AG08396 (cell line): ENCODE measurements at places on chromosomes 12 and 14.

- DNase-seq: no peak
These were observed 81.1 kb upstream of the ST8SIA1 start for GRCh38 chr12:22415342-22416309.

DNA sequence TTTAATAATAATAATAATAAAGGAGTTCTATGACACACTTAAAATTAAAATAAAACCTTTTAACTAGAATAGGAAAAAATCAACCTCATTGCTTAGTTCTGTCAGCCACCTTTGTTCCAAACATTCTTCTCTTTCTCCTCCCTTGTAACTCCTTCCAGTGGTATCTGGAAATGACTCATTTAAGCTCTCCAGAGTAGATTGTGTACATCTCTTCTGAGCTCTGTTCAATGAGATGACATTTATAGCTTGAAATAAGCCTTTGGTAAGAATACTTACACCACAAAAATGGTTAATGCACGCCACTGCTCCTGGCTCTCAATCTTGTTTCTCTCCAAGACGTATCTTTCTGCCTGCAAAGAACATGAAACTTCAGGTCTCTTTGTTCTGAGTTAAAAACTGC, 70.3 kb downstream of the STAB2 start:
- no peak for DNase-seq

DNA sequence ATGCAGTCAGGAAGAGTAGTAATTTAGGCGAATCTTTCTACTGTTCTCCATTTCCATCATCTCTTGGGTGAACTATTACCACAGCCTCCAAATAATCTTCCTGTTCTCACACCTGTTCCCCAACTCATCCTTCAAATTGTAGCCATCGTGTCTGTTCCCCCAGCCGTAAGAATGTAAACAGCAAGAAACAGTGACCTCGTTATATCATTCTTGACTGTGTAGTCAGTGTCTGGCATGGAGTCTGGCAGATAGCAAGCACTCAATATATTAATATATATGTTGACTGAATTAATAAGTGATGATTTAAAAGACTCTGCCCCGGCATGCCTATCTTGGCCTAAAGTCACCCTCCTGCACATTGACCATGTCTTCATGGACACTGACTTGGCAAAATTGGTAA, 20.3 kb downstream of the PDE6H start:
- no peak for DNase-seq

GRCh38 chr14:97458255-97458654, 661.1 kb downstream of the VRK1 start:
- no peak for DNase-seq

DNA sequence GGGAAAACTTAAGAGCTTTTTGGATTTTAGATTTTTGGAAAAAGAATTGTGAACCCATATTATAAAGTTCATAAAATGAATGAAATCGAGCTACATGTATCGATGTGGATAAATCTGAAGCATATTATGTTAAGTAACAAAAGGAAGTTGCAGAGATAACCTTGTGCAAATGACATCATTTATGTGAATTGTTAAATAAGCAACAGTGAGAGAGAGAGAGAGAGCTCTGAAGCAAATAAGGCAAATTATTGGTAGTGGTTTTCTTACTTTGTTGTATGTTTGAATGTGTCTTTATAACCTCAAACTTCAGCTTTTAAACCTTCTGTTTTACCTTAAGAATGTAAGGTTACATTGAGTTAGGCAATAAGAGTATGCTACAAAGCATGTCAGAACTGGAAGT, 78.8 kb downstream of the ERC1 start:
- no peak for DNase-seq

DNA sequence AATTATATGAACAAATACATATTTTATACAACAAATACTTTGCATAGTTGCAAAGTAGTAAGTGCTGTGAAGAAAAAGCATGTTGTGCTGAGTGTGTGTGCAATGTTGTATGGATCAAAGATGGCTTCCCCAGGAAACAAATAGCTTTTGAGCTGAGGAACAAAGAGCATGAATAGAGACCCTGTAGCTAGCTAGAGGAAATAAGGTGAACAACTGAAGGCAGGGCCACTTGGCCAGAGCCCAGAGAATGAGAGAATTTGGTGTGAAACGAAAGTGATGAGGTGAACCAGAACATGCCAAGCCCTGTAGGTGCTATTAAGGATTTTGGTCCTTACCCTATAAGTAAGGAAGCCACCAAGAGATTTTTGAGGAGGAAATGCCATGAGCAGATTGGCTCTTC, 17.1 kb downstream of the DYRK2 start:
- DNase-seq: no peak
